Hematopoietic multipotent progenitor cell treated with erythropoietin and hydrocortisone succinate and interleukin-3 and kit ligand, for 8 days (in vitro differentiated cells): ENCODE measurements at places on chromosomes 5 and 9.

GRCh38 chr9:129487658-129488483 lies 133.0 kb downstream of the C9orf50 start:
- peak; percentile 35 for DNase-seq

DNA sequence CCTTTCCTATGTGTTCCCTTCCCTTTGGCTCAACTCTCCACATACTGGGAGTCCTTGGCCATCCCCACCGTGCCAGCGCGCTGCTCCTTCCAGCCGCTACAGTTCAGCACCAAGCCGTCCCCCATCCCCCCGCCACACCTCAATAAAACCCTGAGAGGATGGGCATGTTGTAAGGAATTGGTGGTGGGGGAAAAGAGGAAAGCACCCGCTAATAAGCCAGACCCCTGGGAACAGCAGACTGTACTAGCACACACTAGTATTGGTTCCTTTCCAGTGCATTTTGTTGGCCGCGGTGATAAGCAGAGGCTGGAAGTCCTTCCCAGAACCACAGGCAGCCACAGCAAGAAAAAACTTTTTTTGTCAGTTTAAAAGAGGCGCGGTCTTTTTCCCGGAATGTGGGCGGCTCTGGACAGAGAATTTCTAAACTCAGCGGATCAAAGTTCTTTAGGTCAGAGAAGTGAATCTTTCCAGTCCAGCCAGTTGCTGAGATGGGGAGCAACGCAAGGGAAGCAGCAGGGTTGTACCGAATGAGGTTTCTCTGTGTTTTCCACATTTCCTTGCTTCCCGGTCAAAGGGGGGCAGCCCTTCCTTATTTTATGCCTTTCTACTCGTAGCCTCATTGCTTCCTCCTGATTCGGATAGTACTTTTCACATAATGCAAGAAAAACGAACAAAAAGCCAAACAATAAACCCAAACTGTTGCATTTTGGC lies 2.1 kb downstream of the CHSY3 start:
- DNase-seq: peak; percentile 43

DNA sequence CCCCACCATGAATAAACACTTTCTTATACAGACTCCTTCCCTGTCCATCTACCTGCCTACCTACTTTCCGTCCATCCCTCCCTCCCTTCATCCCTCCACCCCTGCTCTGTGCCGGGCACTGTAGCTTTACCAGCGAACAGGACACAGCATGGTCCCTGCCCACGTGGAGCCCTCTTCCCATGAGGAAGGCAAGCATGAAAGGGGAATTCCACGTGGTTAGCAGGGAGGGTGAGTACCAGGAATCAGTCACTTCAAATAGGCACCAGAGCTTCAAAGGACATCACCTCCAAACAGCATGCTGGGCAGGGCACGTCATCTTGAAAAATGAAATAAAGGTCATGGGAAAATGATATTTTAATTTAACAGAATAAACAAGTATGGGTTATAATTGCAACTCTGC lies 35.0 kb upstream of the TDRD7 start:
- DNase-seq: no peak

GRCh38 chr5:5270958-5271785 lies 131.0 kb downstream of the ADAMTS16 start:
- no peak for DNase-seq

GRCh38 chr9:110175275-110175968 lies 32.5 kb downstream of the C9orf152 start:
- DNase-seq: no peak

- peak; percentile 16 for DNase-seq
These were observed 34.6 kb upstream of the WDR38 start for GRCh38 chr9:124818431-124819281.

GRCh38 chr5:119311688-119312087 lies 44.1 kb upstream of the TNFAIP8 start:
- no peak for DNase-seq

- no peak for DNase-seq
These were observed 795.6 kb downstream of the PTPRD start for GRCh38 chr9:9817176-9817575.

- DNase-seq: no peak
These were observed 222.6 kb upstream of the GLRA1 start for GRCh38 chr5:152147286-152147685.
